Dorsolateral prefrontal cortex (tissue), 122 donors: ENCODE measurements at places on chromosomes 1 and 21.

DNA sequence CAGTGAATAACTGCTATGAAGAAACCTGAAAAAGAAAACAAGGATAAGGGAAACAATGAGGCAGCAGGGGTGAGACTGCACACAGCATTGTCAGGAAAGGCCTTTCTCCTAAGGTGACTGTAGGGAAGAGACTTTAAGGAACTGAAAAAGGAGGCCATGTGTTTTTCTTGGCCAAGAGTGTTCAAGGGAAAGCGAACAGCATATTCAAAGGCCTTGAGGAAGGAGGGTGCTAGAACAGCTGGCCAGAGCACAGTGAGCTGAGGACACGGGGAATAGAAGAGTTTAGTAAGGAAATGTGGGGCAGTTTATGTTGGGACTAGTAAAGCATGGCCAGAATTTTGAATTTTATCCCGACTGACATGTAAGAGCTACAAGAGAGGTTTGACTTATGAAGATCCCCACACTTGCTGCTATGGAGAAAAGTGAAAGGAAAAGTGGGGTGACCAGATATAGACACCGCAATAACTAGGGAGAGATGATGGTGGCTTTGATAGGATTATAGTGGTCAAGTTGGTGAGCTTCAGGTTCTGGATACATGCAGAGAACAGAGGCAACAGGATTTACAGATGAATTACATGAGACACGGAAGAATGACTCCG, 1.4 kb downstream of the RWDD2B start:
- DNase-seq = no peak

DNA sequence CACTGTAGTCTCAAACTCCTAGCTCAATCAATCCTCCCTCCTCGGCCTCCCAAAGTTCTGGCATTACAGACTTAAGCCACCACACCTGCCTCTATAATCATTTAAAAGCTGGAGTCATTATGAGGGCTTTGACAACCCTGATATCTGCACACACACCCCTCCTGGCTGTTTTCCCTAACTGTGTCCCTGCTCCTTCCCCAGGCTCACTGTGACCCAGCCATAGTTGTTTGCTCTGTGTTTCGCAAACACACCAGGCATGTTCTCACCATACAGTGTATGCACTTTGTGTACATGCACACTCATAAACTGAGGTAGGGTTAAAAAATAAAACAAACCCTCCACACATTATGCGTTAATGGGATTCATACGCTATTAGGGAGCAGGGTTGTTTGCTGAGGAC, 21.8 kb upstream of the IL20 start:
- no peak for DNase-seq

- DNase-seq = no peak
Observed at GRCh38 chr1:30179942-30180543, 543.3 kb downstream of the MATN1 start.

DNA sequence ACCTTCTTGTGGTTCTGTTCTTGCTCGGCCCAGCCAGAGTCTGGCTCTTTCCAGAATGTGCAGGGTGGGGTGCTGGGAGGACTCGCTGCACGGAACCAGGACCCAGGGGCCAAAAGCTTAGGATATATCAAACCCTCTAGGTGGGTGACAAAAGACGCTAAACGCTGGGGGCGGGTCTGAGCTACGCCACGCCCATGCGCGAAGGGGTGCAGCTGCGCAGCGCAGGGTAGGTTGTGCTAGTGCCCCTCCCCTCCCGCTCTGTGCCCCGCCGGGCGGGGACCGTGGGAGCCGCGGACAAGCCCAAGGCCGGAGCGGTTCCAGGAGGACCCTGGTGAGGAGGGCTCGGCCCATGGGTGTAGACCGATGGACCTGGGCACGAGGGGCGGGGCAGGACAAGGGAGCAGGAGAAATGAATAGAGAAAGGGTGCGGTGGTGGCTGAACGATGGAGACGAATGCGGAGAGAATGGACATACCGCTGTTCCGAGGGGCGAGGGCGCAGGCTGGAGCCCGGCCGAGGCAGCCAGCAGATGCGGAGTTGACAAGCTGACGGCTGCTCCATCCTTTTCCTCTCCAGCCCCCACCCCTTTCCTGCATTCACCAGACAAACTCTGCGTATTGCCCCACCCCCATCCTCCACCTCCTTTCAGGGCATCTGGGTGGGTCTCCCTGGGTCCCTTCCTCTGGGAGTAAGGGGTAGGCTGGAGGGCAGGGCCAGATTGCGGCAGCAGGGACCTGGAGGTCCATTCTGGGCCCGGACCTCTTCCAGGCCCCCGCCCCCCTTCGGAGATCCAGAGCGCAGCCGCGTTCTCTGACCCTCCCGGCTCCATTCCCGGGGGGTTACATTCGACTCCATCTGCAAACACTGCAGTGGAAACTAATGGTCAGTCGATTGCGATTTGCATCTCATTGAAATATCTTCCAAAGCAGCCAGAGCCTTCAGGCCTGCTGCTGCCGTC, at the start of gene RUSC1:
RUSC1 (plus strand) TSS at position 234 of the 957 bp plus-strand sequence. CDS start 880 bp downstream, outside the sequence.
- peak; percentile 83 for DNase-seq

DNA sequence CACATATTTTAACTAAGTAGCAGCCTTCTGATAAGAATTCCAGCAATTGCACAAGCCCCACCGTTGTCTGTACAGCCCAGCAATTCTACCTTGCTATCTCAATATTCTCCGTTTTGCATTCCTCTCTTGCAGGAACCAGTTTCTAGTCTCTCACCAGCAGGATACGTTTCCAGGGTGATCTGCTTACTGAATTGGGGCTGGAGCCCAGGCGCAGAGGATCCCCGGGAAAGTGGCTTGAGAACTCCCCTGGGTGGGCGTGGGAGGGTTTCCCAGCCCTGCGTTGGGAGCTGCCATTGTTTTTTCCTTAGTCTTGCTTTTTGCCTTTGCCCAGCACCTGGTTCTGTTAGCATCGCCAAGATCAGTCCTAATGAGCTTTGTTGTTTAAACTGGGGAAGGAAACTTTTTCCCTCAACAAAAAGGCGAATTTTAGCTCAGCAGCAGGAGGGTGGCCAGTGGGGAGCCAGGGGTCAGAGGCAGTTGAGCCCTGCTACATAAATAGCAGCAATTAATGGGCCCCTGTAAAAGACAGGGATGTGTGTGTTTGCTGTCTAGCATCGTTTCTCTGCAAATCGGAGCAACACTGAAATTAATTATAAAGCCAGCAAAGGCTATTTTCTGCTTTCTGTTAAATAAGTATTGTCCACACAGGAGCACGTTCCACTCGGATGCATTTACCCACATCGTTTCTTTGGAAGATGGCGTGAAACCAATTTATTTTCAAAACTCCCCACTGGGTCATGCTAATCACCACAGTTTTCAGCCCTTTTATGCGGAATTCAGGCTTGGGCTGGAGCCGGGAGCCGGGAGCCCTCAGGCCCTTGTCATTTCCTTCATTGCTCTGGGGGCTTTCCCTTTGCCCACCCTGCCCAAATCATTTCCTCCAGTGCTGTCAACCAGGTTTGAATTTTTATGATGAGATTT, 36.6 kb downstream of the HUNK start:
- no peak for DNase-seq

DNA sequence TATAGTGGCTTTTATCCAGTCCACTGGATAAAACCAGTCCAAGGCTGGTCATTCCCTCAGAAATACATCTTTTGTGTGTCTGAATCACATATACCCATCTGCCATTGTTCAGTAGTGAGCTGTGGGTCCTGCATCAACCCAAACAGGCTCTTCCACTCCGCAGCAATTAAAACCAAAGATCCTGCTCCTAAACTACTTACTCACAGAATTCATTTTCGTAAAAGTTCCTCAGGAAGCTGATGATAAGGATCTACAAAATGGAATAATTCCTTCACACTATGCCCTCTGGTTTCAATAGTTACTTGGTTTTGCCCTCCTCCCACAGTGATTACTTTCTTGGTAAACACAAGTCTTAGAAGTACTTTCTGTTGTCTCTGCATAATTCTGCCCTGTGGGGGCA, 5.1 kb upstream of the MFSD2A start:
- DNase-seq = no peak

DNA sequence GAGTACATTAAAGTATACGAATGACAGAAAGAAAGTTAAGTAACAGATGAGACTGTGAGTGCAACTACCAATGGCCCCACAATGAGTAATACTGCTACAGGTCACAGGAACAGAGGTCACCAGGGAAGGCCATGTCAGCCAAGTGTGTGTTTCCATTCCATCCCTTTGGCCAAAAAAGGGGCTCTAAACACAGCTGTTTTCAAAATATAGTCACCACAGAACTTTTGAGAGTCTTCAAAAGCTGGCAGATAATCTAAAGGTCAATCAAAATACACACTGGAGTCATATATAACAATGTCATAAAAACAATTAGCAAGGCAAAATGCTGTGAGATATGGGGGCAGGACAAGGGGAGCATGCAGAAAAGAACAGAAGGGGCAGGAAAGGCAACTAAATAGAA, 10.2 kb downstream of the USP24 start:
- no peak for DNase-seq

- DNase-seq = no peak
Observed at GRCh38 chr1:29461115-29461739, 224.9 kb downstream of the PTPRU start.

- peak; percentile 64 for DNase-seq
Observed at GRCh38 chr1:13549521-13549920, 34.1 kb upstream of the PDPN start.

- DNase-seq = peak; percentile 10
Observed at GRCh38 chr21:42563261-42563660, 49.6 kb downstream of the SLC37A1 start.

- no peak for DNase-seq
Observed at GRCh38 chr1:76269155-76269554, 194.6 kb downstream of the ST6GALNAC3 start.

DNA sequence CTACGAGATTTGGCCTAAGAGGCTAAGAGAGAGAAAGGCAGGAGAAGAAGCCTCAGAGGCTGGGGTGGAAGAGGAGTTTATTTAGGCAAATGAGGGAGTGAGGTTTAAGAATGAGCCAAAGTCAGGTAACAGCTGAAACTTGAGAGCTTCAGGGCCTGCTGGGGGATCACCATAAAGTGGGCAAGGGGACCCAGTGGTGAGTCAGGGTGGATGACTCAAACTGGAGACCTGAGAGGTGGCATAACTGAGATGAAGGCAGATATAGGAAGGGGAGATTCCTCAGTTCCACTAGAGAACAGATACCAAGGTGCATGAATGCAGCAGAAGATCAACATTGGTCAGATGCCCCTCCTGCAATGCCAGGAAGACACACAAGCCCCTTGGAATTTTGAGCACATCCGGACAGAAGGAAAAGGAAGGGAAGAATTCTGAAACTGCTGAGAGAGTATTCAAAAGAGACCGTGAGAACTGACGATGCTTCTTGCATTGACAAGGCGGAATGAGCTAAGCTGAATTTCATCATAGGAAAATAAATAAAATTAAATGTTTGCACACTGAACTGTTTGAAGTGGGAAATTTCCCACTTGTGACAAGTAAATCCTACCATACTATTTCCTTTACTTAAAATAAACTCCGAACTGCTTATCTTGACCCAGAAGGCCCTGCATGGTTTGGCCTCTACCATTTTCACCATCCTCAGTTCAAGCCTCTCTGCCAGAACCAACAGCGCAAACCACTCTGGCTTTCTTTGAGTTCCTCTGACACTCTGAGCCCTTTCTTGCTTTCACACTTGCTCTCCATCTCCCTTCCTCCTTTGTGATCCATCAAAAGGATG, 94.1 kb downstream of the NMNAT2 start:
- DNase-seq = no peak

- DNase-seq = no peak
Observed at GRCh38 chr1:189790335-189790734, 687.3 kb downstream of the BRINP3 start.

DNA sequence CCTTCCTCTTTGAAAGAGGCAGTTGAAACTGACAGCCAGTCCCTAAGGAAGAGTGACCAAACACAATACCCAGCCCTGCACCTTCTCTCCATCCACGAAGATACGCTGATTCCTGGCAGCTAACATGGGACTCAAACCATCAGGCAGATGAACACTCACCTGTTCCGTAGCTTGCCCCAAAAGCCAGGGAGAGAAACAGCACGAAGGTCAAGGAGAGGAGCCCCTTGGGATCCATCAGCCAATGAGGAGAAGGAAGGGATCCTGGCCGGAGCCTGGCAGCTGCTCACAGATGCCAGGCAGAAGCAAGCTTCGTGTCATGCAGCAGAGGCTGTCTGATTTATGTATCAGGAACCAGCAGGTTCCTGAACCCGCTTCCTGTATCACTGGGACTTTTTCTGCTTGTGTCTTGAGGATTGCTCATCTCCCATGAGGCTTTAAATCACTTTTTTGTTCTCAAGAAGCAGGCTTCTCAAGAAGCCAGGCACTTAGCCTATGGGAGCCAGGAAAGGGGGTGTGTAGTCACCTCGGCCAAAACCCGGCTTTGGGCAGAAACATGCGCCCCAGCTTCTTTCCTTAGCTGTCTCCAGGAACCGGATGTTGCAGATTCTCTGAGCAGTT, at the start of gene SLAMF1:
SLAMF1 (minus strand) TSS at position 334 of the 618 bp plus-strand sequence; CDS start at position 235, 99 bp downstream.
- DNase-seq = no peak

GRCh38 chr1:33099290-33100118, 18.6 kb downstream of the AZIN2 start:
- DNase-seq = no peak

GRCh38 chr1:94951509-94952208, 24.7 kb upstream of the CNN3 start:
- no peak for DNase-seq

GRCh38 chr1:24321697-24322469, 2.7 kb downstream of the GRHL3 start:
- DNase-seq = no peak

DNA sequence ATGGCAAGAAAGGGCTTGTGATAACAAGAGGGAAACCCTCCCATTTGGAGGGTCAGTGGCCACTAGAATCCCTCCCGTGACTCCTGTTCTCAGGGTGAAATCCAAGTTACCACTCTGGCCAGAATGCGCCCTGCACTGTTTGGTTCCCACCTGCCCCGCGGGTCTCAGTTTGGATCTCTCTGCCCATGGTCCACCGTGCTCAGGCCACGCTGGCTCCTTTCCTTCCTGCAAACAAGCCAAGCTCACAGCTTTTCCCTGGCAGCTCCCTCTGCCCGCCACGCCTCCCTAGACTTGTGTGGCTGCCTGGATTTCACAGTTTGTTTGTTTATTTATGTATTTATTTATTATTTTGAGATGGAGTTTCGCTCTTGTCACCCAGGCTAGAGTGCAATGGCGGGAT, 179.5 kb upstream of the VAMP3 start:
- no peak for DNase-seq

GRCh38 chr1:5686195-5686594, 306.0 kb downstream of the NPHP4 start:
- DNase-seq = no peak

- no peak for DNase-seq
Observed at GRCh38 chr1:18922848-18923755, 20.7 kb upstream of the ALDH4A1 start.
